AG08396 (cell line): ENCODE measurements at places on chromosomes 16 and 17.

GRCh38 chr16:11957591-11958395 is 7.2 kb upstream of the TNFRSF17 start:
- no peak for DNase-seq

GRCh38 chr17:58282442-58282841 is 1.7 kb upstream of the MPO start:
- DNase-seq = no peak

DNA sequence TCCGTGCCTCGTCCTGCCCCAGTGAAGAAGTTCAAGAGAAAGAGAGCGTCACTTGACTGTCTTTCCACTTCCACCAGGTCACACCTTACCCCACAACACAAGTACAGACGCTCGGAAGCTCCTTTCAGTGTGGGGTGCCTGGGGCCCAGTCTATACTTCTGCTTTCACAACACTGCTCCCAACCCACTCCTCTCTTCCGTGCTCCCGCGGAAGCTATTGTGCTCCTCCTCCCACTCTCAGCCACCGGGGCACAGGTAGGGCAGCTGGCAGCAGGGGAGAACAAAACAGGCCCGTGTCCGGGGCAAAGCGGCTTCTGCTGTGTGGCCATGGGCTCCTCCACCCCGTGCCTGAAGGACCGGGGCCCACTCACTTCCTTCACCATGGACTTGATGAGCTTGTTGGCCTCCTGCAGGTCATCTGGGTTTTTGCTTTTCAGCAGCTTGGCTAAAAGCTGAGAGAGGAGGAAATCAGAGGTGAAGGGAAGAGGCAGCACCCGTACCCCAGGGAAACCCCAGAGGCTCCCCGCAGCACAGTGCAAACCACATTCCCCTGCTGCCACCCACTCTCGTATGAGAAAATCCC is 18.9 kb downstream of the GGA3 start:
- no peak for DNase-seq

- DNase-seq = no peak
These were observed 14.7 kb downstream of the RPH3AL start for GRCh38 chr17:337866-338265.

DNA sequence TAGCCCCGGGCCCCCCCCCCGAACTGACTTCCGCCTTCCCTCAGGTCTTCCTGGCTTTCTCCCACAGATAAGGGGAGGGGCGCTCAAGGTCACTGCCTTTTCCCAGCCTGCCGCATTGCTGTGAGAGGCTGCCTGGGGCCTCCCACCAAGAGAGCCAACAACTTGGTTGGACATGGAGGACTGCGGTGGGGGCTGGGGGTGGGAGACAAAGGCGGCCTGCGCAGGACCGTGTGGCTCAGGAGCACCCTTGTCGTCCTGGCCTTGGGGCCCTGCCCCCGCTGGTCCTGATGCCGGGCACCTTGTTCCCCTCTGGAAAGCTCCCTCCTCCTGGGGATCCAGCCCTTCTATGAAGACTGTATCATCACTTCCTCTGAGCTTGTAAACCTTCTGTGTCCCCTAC is 105.6 kb upstream of the FOXF1 start:
- no peak for DNase-seq

DNA sequence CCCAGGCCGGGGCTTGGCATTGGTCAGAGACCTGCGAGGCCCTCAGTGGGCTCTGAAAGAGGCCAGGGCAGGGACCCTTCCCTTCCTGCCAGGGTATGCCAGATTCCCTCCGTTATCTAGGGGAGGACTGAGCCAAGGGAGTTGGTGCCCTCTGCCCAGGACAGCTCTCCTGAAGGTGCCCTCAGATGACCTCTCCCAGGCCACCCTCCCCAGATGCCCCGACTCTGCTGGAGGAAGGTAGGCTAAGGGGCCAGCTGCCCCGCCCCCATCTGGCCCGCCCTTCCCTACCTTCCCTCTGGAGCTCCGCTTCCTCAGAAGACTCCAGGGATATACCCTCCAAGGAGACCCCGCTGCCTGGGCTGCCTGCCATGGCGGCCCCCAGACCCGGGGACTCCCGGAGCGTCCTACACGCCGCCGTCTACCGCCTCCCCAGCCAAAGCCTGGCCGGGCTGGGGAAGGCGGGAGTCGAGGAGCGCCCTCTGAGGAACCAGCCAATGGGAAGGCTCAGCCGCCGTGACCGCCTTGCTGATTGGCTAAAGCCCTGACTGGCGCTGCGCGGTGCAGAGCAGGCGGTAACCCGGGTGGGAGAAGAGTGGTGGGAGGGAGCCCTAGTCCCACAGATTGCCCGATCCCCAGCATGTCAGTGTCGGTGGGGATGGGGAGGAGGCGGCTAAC is 7.0 kb downstream of the MPP2 start:
- DNase-seq = peak; percentile 98

DNA sequence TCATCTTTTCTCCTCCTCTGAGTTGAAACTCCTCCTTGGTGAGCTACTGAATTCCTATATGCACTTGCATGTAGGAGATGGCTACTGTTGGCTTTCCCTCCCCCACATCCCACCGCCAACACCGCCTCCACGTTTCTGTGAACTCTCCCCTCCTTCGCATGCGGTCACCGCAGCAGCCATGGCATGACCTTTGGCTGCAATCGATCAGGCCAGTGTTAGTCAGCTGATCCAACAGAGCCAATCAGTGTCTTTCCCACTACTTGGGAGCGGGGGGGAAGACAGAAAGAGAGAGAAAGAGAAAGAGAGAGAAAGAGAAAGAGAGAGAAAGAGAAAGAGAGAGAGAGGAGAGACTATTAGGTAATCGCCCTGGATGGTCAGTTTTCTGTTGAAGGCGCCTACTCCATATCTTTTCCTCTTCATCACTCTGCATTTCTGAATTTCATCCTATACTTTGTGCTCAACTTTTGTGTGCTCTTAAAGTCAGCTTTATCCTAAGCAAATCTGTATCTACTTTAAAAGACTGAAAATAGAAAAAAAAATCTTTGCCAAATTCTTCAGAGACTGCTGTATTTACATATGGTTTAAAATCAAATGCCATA is 22.7 kb downstream of the ASGR1 start:
- DNase-seq = no peak

- DNase-seq = no peak
These were observed 4.6 kb upstream of the OTOA start for GRCh38 chr16:21659124-21659523.

- no peak for DNase-seq
These were observed 195.1 kb upstream of the TOX3 start for GRCh38 chr16:52742052-52742451.

DNA sequence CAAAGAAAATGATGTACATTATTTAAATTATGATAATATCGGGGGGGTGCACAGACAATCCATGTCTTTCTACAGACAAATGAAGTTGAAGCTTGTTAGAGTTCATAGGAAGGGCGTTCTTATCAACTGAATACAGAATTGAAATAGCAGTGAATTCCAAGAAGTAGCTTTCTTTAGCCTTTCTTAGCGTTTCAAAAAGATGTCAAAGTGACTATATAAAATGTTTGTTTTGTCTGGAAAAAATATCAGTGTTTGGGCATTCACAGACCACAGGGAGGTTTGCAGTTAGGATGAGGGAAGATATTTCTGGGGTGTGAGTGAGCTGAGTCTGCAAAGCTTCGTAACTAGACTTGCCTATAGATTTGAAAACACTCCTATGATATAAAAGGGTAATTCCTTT is 55.0 kb downstream of the STX8 start:
- no peak for DNase-seq

- no peak for DNase-seq
These were observed 69.6 kb downstream of the SEC14L1 start for GRCh38 chr17:77210331-77210730.

DNA sequence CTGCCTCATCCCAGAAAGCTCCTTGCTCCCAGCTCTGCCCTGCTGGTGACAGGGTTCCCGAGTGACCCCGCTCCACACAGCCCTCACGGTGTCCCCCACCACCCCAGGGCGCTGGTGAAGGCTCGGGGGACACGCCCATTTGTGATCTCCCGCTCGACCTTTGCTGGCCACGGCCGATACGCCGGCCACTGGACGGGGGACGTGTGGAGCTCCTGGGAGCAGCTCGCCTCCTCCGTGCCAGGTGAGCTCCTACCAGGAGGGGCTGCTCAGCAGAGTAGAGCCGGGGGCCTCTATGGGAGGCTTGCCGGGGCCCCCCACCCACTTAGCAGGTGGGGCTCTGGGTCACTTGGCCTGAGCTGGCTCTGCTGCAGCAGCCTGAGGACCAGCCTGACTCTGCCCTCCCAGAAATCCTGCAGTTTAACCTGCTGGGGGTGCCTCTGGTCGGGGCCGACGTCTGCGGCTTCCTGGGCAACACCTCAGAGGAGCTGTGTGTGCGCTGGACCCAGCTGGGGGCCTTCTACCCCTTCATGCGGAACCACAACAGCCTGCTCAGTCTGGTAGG is 11.2 kb downstream of the GAA start:
- DNase-seq = no peak

DNA sequence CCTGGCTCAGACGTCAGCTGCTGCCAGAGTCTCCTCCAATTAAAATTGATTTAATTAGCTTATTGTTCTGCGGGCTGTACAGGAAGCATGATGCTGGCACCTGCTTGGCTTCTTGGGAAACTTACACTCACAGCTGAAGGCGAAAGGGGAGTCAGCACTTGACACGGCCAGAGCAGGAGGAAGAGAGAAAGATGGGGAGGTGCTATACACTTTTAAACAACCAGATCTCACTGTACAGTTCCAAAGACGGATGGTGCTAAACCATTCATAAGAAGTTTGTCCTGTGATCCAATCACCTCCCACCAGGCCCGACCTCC is 1.4 kb upstream of the PRDM7 start:
- DNase-seq = no peak

DNA sequence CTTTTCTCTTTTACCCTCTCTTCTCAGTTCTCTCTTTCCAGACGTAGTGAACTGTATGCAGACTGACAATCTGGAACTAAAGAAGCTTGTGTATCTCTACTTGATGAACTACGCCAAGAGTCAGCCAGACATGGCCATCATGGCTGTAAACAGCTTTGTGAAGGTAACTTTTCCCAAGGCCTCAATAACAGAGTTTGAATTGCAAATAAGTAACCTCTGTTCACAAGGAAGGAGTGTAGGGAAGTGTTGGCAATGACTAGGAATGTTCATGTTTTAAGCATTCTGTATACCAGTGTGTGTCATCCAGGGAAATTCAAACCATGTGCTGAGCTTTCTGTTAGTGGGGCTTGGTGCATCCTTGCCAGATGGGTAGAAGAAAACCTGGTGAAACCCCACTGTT is 18.6 kb downstream of the AP2B1 start:
- peak; percentile 76 for DNase-seq

DNA sequence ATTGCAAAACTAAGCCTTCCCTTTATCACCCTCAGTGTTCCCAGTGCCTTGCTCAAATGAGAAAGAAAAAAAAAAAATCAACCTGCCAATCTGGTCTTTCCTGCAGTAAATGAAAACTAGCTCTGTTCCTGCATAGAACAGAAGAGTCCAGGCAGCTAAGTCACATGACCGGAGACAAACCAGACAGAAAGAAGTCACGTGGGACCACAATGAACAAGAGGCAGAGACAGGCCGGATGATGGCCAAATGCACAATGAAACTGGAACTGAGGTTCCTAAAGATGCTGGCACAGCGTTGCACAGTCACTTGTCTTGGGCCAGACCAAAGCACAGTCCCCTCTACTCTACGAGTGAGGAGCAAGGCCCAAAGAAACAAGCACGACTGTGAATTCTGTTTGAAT is 172.5 kb downstream of the GRIN2A start:
- no peak for DNase-seq

DNA sequence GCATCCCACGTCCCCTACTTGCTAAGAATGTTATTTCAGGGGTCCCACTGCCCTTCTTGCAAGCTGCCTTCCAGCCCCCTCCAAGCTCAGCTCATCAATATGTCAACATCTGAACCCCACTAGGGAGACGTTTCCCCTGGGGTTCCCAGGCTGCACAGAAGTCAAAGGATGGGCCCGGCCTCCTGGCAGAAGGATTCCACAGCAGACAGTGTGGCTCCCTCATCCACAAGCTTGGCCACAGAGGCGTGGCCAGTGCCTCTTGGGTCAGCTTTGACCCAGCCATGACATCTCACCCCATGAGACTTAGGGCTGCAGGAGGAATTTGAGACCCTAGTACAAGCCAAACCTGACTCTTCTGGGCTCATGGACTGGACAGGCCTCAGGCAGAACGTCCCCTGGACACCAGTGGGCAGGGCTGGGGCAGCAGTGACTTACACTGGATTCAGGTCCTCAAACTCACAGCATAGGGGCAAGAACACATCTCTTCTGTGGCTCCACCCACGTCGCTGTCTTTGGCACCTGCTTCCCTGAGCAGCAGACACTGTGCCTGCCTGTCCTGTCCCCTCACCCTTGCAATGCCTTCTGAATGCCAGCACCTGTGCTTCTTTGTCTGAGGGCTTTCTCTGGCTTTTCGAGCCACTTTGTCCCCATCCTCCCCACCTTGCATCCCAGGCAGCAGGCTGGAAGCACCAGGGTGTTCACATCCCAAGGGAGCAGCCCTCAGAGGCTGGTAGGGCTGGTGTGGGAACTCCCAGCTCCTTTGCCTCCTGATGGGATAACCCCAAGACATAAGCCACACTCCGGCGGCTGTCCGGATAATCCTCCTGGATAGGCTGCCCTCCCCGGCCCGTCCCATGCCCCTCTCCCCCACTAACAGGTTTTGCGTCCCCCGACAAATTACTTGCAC is 56.0 kb upstream of the ENPP7 start:
- DNase-seq = no peak

DNA sequence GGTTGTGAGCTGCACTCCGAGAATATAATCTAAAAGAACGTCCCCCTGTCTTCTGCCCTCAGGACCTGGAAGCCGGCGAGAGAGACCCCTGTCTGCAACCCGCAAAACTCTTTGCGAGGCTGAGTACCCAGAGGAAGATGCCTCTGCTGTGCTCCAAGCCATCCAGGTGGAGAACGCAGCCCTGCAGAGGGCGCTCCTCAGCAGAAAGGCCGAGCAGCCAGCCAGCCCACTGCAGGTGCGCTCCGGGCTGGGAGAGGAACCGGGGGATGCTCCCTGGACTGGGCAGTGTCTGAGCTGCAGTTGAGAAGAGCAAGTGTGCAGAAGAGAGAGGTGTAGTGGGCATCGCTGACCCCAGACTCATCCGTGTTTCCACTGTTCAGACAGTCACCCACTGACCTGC is 148.3 kb downstream of the KATNIP start:
- no peak for DNase-seq

DNA sequence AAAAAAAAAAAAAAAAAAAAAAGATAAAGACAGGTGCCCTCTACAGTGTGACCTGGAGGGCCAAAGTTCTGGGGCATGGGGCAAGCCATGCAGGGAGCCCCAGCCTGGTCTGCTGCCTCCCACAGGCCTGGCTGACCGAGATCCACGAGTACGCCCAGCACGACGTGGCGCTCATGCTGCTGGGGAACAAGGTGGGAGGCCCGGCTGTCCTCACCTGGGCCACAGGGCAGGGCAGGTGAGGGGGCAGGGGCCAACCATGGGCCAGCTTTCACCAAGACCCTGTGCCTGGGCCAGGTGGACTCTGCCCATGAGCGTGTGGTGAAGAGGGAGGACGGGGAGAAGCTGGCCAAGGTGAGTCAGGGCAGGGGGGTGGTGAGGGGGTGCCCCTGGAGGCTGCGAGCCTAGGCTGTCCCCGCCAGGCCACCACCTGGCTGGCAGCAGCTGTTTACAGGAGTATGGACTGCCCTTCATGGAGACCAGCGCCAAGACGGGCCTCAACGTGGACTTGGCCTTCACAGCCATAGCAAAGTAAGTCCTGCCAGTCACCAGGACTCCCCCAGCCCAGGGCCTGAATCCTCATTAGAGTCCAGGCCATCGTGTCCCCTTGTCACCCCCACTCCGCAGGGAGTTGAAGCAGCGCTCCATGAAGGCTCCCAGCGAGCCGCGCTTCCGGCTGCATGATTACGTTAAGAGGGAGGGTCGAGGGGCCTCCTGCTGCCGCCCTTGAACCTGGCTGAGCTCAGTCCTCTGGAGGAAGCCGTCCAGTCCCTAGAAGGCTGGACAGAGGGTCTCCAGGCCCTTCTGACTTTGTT is 2.7 kb upstream of the TRAF7 start:
- no peak for DNase-seq

- no peak for DNase-seq
These were observed 322 bp upstream of the KLHL11 start for GRCh38 chr17:41865596-41865893.
